ENCODE measurements at places on chromosomes 2 and 18.

DNA sequence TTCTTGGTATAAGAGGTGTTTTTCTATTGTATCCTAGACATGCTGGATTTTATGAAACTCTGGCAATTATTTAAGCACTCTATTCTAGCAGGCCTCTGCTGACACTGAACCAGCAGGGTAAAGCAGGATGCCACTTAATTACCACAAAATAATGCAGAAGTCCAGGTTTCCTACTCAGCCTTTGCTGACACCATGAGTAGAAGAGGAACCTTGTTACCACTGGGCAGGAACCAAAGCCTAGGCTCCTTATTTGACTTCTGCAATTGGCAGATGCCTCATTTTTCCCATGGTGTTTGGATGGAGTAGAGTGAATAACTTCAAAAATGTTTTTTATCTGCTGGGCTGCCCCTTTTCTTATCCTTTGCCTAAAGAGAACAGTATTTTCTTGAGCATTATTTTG is 60.8 kb downstream of the THNSL2 start:
- DNase-seq: no peak

GRCh38 chr2:52571380-52572347 is 1195.9 kb upstream of the CHAC2 start:
- no peak for DNase-seq

GRCh38 chr18:45066210-45066609 is 385.5 kb downstream of the SETBP1 start:
- no peak for DNase-seq

DNA sequence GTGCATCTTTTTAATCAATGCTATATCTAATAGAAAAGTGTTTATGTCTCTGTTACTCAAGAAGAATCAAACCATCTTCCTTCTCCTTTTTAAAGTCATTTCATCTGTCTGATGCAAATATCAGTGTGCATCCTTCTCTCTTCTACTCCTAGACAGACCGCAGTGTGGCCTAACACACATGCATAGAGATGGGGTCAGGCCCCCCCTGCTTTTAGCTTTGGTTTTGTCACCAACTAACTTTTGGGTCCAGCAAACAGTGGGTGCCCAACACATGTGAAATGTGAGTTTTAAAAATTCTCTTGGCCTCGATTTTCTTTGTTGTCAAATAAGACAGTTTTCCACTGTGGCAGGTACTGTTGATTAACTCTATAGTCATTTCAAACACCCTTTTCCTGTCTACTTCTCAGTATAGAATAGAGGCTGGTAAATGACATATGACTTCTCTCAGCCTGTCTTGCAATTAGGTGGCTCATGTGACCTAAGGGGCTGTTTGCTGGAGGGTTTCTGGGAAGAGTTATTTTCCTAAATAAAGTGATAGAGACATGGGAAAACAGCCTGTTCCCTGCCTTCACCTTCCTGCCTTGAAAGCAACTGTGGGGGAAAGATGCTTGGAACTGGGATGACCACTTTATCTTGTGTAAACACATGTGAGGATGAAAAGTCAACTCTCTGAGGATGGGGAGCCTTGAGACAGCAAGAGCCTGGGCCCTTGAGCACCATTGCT is 65.7 kb upstream of the DARS1 start:
- DNase-seq: no peak

DNA sequence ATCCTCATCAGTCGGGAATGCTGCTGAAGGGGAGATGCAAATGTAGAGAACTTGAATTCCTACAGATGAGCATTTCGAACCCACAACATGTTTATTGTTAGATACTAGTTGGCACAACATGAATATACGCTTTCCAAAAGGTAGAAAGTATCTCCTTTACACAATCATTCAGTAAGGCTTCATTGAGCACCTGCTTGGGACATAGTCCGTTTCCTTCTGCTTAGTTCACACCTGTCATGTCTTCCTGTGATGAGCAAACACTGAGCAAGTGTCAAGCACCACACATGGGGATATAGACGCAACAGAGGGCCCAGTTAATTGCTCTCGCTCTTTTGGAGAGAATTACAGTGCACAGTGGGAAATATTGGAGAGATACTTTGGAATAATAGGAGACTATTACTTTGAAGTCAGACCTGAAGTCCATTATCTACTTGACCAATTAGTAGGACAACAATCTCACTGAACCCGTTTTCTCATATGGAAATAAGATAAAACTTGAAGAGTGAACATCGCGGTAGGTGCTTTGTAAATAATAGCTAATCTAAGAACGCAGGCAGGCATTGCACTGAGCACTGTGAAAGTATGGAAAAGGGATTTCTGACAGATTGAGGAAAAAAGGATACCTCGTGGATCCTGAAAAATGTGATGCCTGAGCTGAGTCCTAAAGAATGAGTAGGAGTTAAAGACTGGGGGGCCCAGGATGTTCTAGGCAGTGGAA is 1.2 kb downstream of the CPSF3 start:
- DNase-seq: peak; percentile 52

- DNase-seq: peak; percentile 70
These were observed 110.6 kb upstream of the PXDN start for GRCh38 chr2:1854729-1855547.

DNA sequence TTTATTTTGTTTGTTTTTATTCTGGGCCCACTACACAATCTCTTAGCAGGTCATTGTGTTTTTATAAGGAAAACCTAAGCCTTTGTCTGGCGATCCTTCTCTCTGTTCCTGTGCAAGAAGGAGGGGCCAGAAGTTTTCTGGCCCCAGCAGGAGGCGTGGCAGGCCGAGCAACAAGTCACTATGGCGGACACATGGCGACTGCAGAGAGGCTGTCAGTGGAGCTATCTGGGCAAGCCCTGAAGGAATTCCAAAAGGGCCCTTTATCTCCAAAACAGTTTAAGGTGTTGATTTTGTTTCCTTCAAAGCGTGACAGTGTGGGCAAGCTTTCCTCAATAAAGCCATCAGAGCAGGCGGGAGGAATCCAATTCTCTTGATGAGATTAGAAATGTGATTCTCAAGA is 118.8 kb upstream of the CTAGE1 start:
- no peak for DNase-seq

GRCh38 chr2:216855605-216856004 is 4.3 kb downstream of the TNP1 start:
- DNase-seq: no peak

GRCh38 chr2:220433131-220433530 is 805.7 kb downstream of the SLC4A3 start:
- no peak for DNase-seq

DNA sequence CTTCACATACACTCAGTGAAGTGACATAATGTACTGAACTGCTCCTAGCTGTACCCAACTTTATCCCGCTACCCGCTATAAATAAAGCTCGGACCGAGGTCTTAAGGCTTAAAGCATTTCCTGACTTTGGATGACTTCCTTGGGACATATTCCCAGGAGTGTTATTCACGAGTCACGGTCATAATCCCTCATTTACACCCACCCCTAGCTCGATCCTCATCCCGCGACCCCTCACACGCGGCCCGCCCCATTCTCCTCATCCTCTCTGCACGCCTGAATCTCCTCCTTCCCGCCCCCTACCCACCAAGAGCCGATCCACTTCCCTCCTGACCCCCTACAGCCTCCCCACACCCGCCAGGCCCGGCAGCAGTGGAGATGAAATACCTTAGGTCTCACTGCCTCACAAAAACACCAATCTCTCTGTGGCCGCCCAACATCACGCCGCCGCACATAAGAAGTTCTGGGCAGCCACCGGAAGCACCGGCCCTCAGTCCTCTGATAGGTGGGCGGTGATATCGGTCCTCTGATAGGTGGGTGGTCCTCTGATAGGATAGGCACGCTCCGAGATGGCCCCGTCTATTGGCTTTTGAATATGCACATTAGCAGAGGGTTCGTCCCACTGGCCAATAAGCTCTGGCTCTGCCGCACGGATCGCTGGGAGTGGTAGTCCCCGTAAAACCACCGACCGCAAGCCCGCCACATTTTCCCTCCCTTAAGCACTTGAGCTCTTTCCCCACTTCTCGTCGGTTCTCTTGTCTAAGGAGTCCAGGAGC is at the start of gene WDCP:
WDCP (minus strand) TSS at position 462 of the 773 bp plus-strand sequence. CDS start 7,897 bp downstream, outside the sequence.
- DNase-seq: peak; percentile 98

GRCh38 chr2:37418956-37419355 is 74.5 kb downstream of the QPCT start:
- DNase-seq: no peak

- no peak for DNase-seq
These were observed 18.0 kb downstream of the RAPGEF4 start for GRCh38 chr2:172753610-172754009.

GRCh38 chr2:121195036-121195435 is 90.0 kb downstream of the TFCP2L1 start:
- DNase-seq: no peak

- DNase-seq: no peak
These were observed 95.8 kb downstream of the VSNL1 start for GRCh38 chr2:17636257-17636656.

- DNase-seq: no peak
These were observed 170.5 kb upstream of the COPS8 start for GRCh38 chr2:236915186-236915585.

DNA sequence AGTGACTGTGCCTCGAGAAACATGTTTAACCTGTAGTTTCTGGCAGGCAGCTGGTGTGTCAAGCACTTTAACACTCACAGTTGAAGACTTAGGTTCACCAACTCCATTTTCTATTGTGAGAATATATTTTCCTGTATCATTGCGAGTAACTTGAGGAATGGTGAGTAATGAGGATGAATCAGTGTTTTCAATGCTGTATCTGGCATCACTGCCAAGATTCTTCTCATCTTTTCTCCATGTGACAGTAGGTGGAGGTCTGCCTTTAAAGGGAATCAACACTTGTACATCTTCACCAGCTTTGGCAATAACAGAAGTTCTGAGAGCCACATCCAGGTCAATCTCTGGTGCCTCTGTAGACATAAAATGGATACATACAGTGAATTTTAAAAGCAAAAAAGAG is 72.8 kb downstream of the PLEKHA3 start:
- no peak for DNase-seq

DNA sequence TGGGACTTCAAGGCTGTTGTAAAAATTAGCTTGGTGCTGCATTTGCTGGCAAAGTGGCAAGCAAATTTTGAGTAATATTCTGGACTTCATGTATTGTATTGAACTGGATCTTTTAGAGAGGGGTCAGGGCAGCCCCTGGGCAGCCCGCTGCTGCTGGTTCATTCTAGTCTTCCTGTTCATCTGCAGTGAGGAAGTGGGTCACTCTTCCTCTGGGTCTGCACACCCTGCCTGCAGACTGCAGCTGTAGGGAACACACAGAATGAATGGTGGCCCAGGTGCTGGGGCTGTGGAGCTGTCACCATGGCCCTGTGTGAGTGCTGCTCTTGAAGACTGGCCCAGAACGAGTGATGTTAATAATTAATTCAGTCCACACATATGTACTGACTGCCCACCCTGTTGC is 9.4 kb downstream of the SH3RF3 start:
- no peak for DNase-seq

DNA sequence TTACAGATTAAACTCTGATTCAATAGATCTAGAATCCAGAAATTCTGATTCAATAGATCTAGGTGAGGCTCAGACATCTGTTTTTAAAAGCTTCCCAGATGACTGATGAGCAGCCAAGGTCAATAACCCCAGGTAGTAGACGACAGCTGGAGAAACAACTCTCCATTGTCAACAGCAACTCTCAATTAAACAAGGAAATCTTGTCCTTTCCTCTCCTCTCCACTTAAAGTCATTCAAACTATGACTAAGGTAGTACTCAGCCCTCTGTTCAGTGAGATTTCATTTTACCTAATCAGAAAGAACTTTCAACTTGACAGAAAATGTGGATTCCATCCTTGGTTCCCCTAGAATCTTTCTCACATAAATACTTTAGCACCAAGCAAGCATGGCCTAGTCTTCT is 94.6 kb upstream of the SCG2 start:
- DNase-seq: peak; percentile 20

GRCh38 chr2:113278742-113279139 is at the start of gene PAX8:
Gene PAX8, minus strand, starts transcription at chr2:113278921. Its CDS starts 527 bp downstream, at chr2:113278394.
- no peak for DNase-seq

DNA sequence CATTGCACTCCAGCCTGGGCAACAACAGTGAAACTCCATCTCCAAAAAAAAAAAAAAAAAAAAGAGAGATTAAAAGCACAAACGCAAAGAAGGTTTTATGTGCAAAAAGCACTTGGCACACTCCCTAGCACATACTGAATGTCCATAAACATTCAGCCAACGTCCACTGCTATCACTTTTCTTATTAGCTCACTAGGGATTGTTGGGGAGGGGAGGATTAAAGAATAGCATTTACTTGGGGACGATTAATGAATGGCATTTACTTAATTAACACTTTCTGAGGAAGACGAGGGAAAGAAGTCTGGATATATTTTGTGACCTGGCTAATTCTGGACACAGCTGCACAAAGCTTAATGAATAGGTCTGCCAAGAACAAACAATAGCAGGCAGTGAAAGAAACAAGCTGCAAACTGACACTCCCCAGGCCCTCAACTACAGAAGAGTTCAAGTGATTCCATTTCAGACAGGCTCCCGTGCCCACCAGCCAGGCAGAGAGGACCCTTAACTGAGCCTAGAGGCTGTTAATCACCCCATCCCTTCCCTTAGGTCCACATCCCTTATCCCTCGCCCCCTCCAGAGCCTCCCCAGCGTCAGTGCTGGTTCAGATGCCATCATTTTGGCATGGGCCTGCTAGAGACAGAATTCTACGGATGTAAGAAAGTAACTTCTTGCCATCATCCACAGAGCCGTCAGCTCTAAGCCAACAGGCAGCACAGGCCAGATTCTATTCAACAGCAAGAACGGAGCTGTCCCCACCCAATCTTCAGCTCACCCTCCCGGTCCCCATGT is 7.4 kb downstream of the CYB5A start:
- peak; percentile 32 for DNase-seq

DNA sequence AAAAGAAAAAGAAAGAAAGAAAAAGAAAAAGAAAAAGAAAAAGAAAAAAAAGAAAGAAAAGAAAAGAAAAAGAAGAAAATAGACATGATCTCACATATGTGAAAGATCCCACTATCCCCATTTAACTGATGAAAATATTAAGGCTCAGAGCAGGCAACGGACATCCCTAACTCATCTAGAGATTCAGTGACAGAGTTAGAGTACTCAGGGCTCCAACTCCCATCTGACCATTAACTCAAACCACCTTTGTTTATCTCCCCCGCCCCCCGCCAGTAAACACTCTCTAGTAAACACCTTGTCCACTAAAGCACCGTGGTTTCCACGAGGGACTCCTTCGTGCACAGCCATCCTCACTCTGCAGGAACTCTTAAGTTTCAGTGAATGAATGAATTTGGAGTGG is 142.9 kb downstream of the TGIF1 start:
- no peak for DNase-seq

DNA sequence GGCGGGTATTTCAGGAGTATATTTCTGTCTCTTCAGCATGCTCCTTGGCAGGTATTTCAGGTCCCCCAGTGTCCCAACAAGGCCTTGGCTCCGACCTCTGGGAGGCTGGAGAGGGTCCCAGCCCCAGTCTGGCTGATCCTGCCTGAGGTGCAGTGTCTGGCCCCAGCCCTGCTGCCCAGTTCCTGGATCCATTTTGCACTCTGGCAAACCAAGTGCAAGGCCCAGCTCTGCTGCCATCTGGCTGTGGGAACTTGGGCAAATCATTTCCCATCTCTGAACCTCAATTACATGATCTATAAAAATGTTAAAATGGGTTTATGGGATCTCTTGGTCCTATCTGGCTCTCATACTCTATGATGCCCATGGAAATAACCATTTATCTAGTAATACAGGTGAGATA is 63.6 kb downstream of the ZBTB7C start:
- peak; percentile 41 for DNase-seq

Measured in COR-L47 (cell line).